ENCODE measurements at places on chromosomes 7 and 10. TPM values are rescaled to one million over a fixed set of nuclear protein-coding genes. Genes with fewer than 3 reads are reported as not detected.

- no peak for DNase-seq
Measured at GRCh38 chr7:3140834-3141233, 97.2 kb upstream of the CARD11 start.

GRCh38 chr7:30907527-30908267 is 4.0 kb upstream of the AQP1 start:
- no peak for DNase-seq

DNA sequence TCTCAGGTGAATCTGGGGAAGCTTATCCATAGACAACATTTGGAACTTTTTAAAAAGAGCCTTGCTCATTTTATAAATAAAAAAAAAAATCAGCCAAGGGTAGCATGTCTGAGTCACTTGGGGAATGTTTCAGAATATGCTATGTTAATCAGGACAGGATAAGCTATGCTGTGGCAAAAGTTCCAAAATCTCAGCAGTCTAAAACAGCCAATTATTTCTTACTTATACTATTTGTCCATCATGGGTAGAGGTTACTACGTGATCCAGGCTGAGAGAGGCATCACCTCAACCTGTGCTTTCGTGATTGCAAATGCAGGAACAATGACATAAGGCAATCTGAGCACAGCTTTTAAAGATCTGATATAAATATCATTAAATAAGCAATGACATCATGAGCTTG is 6.5 kb downstream of the SLC13A1 start:
- no peak for DNase-seq

- DNase-seq: no peak
Measured at GRCh38 chr10:32995751-32996150, 37.7 kb upstream of the ITGB1 start.

- DNase-seq: no peak
Measured at GRCh38 chr10:34320265-34320664, 494.8 kb downstream of the PARD3 start.

CRHR2 gene
- not detected for total RNA-seq

SLC39A12 gene
- total RNA-seq: not detected

PSD gene
- 0.24 TPM for total RNA-seq

CEP55 gene
- 58.5 TPM for total RNA-seq

CNPY1 gene
- not detected for total RNA-seq

CALN1 gene
- total RNA-seq: not detected

Measured in foreskin keratinocyte (primary cell).